Esophagus squamous epithelium (tissue), 5 donors: ENCODE measurements at places on chromosomes 5 and 9.

GRCh38 chr5:127848098-127848497 is 144.9 kb downstream of the CCDC192 start:
- no peak for DNase-seq

- no peak for DNase-seq
These were observed 1.3 kb downstream of the SLC35D2 start for GRCh38 chr9:96382175-96382574.

GRCh38 chr5:120955795-120956194 is 491.7 kb downstream of the PRR16 start:
- no peak for DNase-seq

- DNase-seq: no peak
These were observed 206.6 kb downstream of the PALM2AKAP2 start for GRCh38 chr9:109986521-109986991.

- no peak for DNase-seq
These were observed 47.8 kb upstream of the JADE2 start for GRCh38 chr5:134477462-134478245.

DNA sequence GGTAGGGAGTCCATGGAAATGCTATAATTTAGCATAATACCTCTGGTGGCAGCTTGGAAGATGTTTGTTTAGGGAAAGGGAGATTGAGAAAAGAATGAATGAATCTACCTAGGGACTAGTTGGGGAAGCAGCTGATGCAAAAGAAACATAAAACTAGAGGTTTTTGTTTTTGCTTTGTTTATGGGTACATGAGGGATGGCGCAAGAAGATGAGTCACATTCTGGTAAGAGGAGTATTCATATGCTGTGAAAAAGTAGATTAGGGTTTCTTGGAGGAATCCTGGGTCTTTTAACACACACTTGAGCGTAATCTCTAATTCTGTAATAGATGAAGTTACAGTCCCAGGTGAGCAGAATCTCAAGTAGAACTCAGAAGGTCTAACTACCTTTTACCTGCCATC is 17.1 kb downstream of the C9orf43 start:
- no peak for DNase-seq

- no peak for DNase-seq
These were observed 97.7 kb downstream of the ASTN2 start for GRCh38 chr9:117317192-117317591.

- DNase-seq: no peak
These were observed 83.9 kb downstream of the NR3C1 start for GRCh38 chr5:143319437-143320227.

GRCh38 chr9:127166651-127167524 is 44.5 kb upstream of the ANGPTL2 start:
- DNase-seq: no peak

DNA sequence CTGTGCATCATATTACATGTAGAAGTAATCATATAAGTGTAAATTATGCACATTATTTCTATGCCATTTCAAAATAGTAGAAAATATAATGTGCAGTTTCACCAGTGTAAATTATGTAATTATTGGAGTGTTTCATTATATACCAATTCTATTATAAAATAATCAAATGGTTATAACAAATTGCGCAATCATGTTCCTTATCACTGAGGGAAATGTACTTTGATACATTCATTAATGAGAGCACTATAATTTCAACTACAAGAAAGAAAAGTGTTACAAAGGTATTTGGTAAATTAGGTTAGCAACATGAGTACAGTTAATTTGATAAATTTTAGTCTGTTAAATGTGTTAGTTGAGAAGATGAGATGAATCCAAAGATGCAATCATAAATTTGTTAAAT is 421.5 kb upstream of the CDH10 start:
- no peak for DNase-seq

GRCh38 chr5:16854351-16854750 is 81.7 kb downstream of the MYO10 start:
- DNase-seq: no peak

- no peak for DNase-seq
These were observed 11.1 kb downstream of the MED27 start for GRCh38 chr9:132068605-132069004.

- DNase-seq: no peak
These were observed 100.9 kb upstream of the FSTL4 start for GRCh38 chr5:133713209-133713608.

GRCh38 chr5:1948663-1949191 is 66.0 kb upstream of the IRX4 start:
- no peak for DNase-seq

DNA sequence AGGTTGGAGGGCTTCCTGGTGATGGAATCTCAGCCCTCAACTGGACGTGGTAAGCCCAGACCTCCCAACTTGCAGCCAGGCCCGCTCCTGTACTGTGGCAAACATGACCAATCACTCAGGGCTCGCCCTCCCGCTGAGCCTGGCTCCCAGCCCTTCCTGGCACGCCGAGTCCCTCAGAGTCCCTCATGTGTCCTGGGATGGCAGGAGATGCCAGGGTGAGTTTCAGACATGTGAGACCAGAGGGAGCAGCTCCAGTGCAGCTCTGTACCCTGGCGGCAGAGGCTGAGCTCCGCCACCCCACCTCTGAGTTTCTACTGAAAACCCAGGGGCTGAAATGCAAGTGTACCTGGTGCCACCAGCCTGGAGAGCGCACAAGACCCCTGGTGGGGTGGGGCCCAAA is 42.0 kb upstream of the RXRA start:
- no peak for DNase-seq

GRCh38 chr9:1031951-1032601 is 18.1 kb upstream of the DMRT2 start:
- no peak for DNase-seq

DNA sequence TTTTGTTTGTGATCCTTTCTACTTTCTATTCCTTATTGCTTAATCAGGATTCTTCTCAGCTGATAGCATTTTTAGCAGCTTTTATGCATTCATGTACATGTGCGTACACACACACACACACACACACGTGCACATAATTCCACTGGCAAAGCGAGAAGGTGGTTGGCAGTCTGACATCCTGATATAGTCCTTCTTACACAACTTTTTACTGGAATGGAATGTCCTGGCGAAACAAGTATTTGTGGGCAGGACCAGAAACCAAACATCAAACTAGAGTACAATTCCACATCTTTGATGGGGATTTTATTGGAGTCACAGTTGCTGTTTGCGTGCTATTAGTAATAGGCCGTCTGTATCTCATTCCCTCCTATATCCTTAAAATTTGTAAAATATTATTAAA is 356.5 kb downstream of the CCDC171 start:
- DNase-seq: no peak

DNA sequence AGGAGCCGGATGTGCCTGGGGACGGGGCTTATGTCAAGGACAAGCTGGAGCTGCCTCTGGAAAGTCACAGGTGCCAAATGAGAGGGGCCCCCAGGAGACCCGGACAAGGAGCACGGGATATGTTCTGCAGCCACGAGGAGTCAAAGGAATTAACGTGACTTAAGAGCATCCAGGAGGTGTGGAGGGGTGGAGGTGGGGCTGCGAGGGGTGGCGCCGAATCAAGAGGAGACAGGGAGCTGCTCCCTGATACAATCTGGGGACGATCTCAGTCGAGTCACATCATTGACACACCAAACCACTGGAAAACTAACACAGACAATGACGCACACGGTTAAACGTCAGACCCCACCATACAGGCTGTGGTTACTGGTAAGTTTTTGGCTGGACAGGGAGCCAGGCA is 10.4 kb downstream of the CCDC127 start:
- no peak for DNase-seq

GRCh38 chr9:36284226-36284625 is 26.0 kb upstream of the GNE start:
- DNase-seq: no peak

- no peak for DNase-seq
These were observed 68.3 kb downstream of the HTR4 start for GRCh38 chr5:148585988-148586387.

DNA sequence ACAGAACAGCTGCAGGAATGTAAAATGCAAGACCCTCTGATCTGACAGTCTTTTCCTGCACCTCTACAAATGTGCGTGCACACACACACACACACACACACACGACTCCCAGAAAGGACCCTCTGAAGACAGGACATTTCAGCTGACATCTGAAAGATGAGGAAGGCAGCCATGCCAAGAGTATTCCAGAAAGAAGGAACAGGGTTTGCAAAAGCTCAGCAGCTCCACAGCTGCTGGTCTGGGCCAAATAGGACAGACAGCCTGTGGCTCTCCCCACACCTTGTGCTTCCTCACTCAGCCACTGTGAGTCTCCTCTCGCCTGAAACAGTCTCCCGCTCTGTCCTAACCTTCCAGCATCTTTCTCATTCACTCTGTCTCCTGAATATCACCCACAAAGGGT is 189.0 kb downstream of the PALM2AKAP2 start:
- no peak for DNase-seq

GRCh38 chr5:59187857-59188256 is 605.0 kb downstream of the RAB3C start:
- DNase-seq: no peak

- no peak for DNase-seq
These were observed 11.2 kb downstream of the CRHBP start for GRCh38 chr5:76964060-76964459.

DNA sequence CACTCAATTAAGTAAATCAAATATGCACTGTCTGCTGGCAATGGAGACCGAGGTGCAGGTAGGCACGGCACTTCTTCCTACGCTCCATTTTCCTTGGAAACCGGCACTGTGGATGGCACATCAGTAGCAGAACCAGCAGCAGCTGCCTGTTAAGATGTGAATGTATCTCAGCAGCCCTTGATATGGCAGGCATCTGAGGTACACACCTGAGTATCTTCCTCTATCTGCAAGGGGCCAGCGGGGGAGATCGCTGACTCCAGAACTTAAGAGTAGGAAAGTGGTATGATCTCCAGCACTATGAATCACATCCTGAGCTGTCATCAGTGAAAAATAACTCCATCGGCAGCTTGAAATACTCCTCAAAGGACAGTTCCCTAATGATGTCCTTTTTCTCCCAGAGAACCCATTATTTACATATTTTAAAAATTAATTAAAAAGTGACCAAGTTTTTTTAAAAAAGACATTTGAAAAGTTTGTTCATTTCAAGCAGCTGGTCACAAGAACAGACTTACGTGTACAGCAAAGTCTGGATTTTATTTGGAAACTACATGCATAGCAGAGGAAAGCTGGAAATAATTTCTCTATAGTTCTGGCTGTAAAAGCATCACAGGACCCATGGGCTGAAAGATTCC is 97.1 kb downstream of the ADAMTS12 start:
- no peak for DNase-seq

- no peak for DNase-seq
These were observed 271.1 kb downstream of the DENND1A start for GRCh38 chr9:123658792-123659191.
